ENCODE measurements at places on chromosomes 1 and 21.

DNA sequence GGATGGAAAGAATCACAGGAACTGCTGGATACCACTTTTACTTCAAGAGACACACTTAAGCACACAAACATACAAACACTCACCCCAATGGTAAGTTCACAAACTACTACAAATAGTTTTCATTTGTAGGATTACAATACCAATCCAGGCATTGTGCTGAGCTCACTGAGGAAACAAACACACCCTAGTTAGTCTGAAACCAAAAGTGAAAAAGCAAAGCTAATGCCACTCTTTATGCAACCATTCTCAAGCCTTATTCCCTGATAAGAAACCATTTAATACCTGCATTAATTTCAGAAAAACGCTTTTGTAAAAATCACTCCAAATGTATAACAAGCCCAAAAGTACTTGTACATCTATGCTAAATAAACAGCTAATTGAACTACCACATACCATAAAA, 38.3 kb downstream of the RNF115 start:
- DNase-seq = no peak

GRCh38 chr1:18805150-18805879, 54.1 kb downstream of the TAS1R2 start:
- no peak for DNase-seq

- no peak for DNase-seq
These were observed 27.9 kb upstream of the COL24A1 start for GRCh38 chr1:86184426-86184825.

GRCh38 chr1:33469691-33470090, 2.8 kb upstream of the ZSCAN20 start:
- no peak for DNase-seq

GRCh38 chr1:166390366-166391033, 223.7 kb upstream of the FAM78B start:
- DNase-seq = no peak

DNA sequence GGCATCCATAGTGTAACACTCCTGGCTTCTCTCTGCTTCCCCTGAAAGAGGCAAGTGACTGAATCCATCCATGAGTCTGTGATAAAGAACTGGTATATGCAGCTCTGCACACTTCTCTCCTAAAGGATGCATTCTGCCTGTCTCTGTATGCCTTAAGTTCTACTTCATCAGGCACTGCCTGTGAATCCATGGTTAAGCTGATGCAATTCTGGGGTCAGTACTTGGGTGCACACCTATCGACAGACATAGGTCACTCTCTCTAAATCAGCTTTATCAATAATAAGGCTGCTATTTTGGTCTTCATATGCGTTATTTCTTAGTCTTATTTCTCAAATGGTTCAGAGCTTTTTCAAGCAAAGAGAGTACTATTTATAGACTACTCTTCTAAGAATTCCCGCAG, 32.7 kb upstream of the PTP4A2 start:
- DNase-seq = no peak

- DNase-seq = no peak
These were observed 12.5 kb downstream of the L1TD1 start for GRCh38 chr1:62207187-62207586.

DNA sequence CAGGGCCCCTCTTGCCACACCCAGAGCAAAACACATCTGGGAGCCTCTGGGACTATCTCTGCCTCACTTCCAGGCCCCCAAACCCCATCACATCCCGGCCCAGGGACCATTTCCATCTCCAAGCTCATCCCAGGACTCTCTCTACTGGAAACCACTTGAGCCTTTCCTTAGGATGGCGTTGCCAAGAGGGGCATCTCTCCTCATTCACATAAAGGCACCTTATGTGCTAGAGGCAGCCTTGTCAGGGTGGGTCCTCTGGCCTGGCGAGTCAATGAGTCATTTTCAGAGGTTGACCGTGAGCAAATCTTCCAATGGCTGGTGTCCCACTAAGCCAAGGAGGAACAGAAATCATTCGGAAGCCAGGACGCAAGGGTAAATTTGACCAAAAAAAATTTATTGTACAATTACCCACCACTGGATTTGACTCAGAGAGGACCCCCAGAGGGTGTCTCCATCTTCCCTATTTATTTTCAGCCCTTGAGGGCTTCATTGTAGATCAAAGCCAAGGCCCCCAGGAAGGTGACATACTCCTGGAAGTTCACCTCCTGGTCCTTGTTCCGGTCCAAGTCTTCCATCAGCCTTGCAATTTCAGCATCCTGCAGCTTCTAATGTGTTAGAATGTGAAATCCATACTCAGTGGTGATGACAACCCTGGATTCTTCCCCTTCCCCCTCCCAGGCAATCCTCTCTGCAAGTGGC, 1.4 kb downstream of the S100A6 start:
- DNase-seq = no peak

- DNase-seq = no peak
These were observed 48.6 kb upstream of the ATF3 start for GRCh38 chr1:212559929-212560328.

GRCh38 chr1:203823306-203823705, 27.9 kb downstream of the ZBED6 start:
- DNase-seq = no peak
